ENCODE measurements at places on chromosomes 7 and 10.

DNA sequence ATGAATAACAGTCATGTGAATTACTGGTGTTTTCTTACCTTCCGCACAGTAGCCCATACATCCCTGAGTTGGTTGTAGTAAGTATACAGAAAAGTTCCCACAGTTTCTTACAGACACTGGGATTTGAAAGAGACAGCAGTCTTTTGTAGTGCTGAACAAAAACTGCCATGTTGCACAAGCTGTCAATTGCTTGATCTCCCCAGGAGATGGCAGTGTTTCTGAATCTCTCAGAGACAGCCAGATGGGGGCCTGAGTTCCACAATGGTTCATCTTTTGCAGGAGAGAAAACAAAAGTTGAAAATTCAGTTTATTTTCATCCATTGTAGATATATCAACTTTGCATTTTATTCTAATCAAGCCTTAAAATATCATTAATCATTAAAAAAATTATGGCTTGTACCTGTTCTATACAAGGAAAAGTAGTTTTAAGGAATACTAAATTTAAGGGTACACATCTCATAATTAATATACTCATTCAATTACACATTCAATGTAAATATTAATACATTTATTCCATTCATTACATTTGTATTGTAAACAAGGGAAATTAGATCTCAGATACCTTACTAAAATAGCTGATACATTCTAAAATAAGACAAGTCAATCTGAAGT, 14.5 kb downstream of the VWDE start:
- DNase-seq = peak; percentile 79

- peak; percentile 31 for DNase-seq
Observed at GRCh38 chr7:157768198-157768597, 431.4 kb downstream of the DNAJB6 start.

DNA sequence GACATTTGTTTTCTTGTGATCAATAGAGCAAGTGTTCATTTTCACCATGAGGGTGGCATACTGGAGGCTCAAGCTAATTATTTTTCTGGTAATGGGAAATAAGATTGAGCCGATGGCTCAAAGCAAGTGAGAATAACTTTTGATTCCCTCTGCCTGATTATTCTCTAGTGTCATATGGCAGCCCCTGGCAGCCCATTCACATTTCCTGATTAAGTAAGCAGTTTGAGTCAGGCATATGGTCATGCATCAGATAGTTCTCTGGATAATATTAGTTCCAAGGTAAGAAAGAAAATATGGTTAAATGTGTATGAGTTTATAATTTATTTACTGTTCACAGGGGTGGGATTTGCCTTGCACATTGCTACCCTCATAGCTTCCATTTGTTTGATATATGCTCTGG, 109.2 kb downstream of the DYNC1I1 start:
- DNase-seq = no peak

GRCh38 chr7:76244781-76245391, 43.2 kb downstream of the SRRM3 start:
- DNase-seq = peak; percentile 97

GRCh38 chr10:109958059-109958458, 34.7 kb upstream of the XPNPEP1 start:
- DNase-seq = no peak

DNA sequence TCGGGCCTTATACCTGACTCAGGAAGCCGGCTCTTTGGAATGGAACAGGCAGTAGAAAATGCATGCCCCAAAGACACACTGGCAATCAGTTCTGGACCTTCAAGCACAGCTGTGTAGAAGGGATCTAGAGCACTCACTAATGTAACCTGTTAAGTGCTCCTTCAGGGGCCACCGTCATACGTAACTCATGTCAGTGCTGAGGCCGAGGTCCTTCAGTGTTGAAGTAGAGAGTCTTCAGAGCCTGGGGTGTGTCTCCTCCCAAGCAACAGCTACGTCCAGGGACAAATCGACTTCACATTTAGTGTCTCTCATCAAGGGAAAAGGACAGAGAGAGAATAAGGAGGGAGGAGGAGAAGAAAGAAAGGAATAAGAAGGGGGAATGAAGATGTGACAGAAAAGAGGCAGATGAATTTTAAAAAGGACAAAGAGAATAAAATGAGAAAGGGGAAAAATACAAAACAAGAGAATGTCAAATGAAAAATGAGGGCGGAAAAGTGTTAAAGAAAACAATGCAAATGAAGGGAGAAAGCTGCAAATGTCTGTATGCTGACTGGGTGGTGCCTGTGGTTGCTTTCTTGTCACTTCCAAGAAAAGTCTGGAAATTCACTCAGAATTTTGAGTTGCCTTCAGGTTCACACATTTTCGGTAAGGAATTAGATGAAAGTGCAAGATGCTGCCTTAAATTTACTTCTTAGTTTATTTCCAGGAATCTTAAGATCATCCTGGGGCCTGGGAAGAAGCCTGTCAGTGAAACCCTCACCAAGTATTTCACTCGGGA, 989.4 kb downstream of the GRID1 start:
- no peak for DNase-seq

- no peak for DNase-seq
Observed at GRCh38 chr7:46539892-46540483, 618.9 kb upstream of the IGFBP3 start.

- no peak for DNase-seq
Observed at GRCh38 chr10:52053497-52053896, 260.6 kb upstream of the DKK1 start.

GRCh38 chr7:16960337-16960965, 78.7 kb upstream of the AGR3 start:
- no peak for DNase-seq

GRCh38 chr7:137690635-137691034, 156.1 kb downstream of the DGKI start:
- no peak for DNase-seq

GRCh38 chr7:155763691-155764437, 48.4 kb downstream of the SHH start:
- DNase-seq = no peak

DNA sequence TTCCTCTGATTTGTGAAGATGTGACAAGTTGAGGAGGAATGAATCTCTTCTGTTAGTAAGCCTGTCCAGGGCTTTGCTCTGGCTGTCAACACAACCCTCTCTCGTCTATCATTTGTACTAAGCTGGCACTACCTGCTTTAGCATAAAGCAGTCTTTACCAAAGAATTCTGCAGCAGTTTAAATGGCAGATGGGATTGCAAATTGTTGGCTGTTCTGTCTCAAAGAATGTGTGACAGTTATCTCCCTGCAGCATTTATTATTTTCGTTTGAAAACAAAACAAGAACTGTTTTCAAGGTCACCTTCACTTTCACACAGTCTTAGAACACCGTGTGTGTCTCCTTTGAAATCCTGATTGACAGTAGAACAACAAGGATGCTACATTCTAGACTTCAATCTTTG, 4.8 kb upstream of the LAMB1 start:
- DNase-seq = no peak
